ENCODE measurements at places on chromosomes 6 and 20.

- no peak for DNase-seq
Measured at GRCh38 chr20:32421290-32421689, 63.2 kb downstream of the ASXL1 start.

DNA sequence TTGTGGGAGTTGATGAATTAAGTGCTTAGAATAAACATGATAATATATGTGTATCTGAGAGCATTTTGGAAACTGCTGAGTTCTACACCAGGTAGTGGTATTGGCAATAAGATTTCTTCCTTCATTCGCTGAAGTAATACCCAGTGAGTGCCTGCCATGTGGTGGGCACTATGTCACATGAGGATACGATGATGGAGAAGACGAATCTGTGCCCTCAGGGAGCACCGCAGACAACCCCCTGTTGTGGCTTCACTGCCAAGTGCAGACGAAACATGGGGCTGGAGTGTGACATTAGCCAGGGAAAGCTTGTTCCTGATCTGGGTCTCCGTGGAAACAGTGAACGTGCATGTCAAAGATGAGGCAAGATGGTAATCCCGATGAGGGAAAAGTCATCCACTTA lies 7.9 kb downstream of the ZNF76 start:
- no peak for DNase-seq

- no peak for DNase-seq
Measured at GRCh38 chr6:151566557-151566956, 72.7 kb downstream of the CCDC170 start.

- DNase-seq = no peak
Measured at GRCh38 chr20:699811-700338, 24.3 kb upstream of the SCRT2 start.

Data from HT-29 (cell line).